GM12864 (cell line): ENCODE measurements at places on chromosomes 5 and 9.
A peak's percentile ranks its signal among the peaks of the same experiment; 100 is the strongest.

GRCh38 chr9:96874947-96875460, 20.7 kb upstream of the ZNF782 start:
- peak; percentile 65 for DNase-seq

DNA sequence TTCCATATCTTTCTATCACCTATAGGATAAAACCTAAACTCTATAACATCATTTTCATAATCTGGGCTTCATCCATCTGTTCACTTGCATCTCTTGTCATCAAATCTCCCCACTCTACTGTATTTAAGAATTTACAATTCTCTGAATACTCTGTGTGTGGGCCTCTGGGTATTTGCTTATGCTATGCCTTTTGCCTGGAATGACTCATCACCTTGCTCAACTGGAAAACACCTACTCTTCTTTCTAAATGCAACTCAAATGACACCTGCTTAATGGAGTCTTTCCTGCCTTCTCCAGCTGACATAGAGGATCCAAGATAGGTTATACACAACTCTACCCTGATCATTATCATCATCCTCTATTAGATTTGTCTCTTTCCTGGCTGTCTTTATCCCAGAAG, 421.7 kb downstream of the SPATA31D1 start:
- peak; percentile 19 for DNase-seq

DNA sequence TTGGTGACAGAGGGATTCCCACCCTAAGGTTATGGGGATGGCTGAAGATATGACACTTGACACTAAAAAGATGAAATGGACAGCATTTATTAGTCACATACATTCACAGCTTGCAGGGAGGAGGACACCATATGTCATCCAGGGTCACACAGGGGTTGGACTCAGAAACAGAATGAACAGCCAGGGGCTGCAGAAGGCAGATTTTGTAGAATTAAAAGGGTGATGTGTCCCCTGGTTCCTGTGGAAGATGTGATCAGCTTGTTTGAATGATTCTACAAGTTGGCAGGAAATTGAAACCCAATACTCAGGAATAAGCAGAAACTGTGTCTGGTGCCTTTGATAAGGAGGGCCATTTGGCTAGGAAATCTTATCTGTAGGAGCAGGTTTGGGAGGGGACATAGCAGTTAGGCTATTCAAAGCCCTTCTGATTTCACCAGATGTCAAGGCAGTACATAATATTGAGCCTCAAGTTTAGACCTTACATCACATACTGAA, 102.3 kb upstream of the GRIN3A start:
- DNase-seq, result no peak

DNA sequence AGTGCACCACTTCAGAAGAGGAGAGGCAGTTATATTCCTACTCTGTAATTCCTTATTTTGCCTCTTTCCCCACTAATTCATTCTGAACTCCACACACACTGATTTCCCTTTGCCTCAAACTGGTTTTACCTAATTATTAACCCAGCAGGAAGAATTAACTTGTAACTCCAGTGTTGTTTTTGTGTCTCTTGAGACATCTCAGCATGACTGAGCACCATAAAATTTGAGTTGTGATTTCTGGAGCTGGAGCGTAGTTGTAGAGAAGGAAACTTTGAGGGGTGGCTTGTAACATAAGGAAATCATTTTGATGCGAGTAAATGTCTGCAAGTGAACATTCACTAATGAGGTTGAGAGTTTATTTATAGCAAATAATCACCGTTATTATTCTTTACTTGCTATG, 265.2 kb downstream of the TMEM38B start:
- DNase-seq, result no peak
